ENCODE measurements at places on chromosomes 12 and 14.

GRCh38 chr12:72511906-72512305 lies 239.7 kb downstream of the TRHDE start:
- DNase-seq, result no peak

- no peak for DNase-seq
Observed at GRCh38 chr12:43112101-43112920, 439.7 kb downstream of the ADAMTS20 start.

DNA sequence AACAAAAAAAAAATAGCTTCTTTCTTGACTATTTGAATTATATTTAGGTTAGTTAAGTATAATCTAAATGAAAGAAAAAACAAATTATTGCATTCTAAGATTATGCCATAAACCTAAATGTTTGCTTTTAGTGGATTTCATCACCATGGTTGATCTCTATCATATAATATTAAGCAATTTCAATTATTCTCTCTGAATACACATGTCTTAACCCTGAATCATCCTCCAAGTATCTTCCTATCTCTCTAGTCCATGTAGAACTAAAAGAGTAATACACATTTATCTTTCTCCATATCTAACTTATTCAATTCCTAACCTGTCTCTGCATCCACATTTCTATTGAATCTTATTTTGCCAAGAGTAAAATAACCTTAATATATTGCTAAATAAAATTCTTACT lies 59.6 kb downstream of the PPFIA2 start:
- DNase-seq, result no peak

GRCh38 chr12:100995201-100995600 lies 200.6 kb downstream of the ANO4 start:
- DNase-seq, result no peak

GRCh38 chr12:106780010-106780631 lies 5.6 kb downstream of the RIC8B start:
- no peak for DNase-seq
